AML-193 (cell line): ENCODE measurements at places on chromosomes 5 and 9.

DNA sequence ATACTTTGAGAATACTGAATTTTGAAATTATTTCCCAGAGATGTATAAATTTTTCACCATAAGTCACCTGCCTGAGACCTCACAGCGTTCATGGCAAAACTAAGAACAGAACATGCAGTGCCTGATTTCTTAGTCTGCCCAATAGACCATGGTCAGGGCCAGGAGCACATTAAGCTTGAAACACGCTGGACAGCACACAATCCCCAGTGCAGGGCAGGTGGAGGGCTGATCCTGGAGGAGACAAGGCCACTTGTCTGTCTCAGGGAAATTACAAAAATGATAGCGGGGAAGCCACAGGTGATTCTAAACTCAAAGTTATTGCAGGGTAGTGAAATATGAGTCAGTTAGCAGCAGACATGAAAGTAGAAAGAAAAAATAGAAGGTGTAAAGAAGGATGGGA lies 18.6 kb upstream of the ENC1 start:
- no peak for DNase-seq

GRCh38 chr5:41925555-41925951 lies 472 bp downstream of the FBXO4 start:
- DNase-seq, result no peak

DNA sequence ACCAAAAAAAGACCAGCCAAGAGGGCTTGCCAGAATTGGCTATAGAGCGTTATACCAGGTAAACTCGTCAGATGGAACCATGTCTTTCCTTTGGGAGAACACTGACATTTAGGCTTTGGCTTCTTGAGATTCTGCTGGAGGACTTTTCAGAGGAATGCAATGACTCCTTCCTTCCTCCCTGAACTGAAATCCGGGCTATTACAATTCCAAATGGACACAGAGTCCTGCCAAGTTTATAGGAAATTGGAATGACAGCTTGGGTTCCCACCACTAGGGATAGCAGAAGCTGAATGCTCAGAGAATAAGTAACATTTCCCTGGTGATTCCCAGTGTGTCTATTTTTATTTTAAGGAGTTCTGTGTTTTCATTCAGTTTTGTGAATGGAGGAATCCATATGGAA lies 143.0 kb downstream of the FGF1 start:
- DNase-seq, result no peak

- DNase-seq, result no peak
Measured at GRCh38 chr9:14618836-14619420, 74.3 kb downstream of the ZDHHC21 start.

GRCh38 chr9:121274851-121275250 lies 6.9 kb downstream of the GSN start:
- DNase-seq, result no peak

DNA sequence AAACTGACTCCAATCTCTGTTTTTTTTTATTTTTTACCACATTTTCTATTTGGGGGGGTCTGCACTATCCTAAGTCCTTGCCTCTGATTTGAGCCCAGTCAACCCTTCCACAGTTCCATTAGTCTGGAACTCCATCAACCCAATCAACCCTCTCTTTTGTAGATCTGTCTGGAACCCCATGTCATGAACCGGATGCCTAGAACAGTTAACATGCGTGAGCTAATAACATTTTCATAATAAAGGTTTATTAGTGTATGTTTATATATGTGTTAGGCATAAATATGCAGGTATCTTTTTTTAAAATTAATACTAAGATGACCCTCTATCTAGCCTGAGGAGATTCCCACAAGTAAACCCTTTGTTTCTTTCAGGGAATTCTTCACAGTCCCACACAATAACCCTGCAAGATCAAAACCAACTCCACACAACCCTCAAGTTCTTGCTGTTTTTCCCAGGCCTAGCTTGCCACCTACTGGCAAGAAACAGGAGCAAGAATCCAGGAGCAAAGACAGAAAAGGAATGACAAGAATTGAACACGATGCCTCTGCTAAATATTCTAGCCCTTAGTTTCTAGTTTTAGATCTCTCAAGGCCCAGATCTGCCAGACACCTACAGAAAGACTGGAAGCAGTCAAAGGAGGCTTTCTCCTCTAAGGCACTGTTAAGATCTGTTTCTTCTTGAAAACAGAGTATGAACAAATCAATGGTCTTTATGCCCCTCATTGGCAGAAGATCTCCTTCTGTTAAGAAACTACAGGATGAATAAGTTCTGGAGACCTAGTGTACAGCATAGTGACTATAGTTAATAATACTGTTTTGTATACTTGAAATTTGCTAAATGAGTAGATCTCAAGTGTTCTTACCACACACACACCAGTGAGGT lies 100.4 kb downstream of the TRIM36 start:
- DNase-seq, result peak; percentile 20

GRCh38 chr5:126954981-126955380 lies 75.4 kb downstream of the MARCHF3 start:
- DNase-seq, result no peak

- no peak for DNase-seq
Measured at GRCh38 chr9:36337002-36337401, 63.1 kb downstream of the RNF38 start.

- no peak for DNase-seq
Measured at GRCh38 chr5:61673007-61673735, 341.1 kb downstream of the ZSWIM6 start.

DNA sequence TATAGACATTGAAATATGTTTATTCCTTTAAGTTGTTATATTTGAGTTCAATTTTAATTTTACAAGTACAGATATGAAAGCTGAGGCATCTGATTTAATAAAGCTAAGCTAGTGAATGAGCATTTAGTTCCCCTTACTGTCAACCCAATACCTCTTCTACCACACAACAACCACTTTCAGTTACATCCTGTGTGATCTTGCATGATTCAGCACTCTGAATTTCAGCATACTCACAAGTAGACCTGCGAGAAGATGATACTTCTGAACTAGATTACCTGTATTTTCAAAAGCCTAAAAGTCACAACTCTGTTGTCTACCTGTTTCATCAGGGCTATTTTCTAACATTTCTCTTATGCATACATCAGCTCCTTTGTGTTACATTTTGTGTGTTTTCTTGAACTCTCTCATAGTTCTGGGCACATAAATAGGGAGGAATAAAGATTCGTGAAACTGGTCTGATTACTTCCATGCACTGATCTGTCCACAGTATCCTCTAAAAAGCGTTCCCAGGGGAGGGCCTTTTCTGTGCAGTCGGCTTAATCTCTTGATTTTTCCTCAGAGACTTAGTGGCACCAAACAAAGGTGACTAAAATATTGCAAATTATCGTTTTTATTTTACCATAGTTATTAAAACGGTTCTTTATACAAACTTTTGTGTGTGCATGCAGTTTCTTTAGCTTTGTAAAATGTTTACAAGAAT lies 2025.5 kb upstream of the NUDT12 start:
- DNase-seq, result no peak

DNA sequence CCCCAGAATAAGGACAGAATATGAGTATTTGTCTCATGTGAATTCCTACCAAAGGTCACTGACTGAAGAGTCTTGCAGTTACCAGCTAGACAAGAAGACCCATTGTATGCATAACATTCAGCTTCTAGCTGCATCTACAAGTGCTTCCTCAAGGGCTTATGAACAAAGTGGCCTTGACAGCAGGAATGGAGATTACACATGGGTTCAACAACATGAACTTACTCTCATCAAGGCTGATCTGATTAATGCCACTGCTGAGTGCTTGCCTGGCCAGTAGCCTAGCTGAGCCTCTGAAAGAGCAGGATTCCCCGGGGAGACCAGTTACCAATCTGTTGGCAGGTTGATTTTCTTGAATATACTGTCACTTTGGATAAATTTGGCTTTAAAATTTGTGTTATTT lies 76.7 kb upstream of the CHD1 start:
- DNase-seq, result no peak

DNA sequence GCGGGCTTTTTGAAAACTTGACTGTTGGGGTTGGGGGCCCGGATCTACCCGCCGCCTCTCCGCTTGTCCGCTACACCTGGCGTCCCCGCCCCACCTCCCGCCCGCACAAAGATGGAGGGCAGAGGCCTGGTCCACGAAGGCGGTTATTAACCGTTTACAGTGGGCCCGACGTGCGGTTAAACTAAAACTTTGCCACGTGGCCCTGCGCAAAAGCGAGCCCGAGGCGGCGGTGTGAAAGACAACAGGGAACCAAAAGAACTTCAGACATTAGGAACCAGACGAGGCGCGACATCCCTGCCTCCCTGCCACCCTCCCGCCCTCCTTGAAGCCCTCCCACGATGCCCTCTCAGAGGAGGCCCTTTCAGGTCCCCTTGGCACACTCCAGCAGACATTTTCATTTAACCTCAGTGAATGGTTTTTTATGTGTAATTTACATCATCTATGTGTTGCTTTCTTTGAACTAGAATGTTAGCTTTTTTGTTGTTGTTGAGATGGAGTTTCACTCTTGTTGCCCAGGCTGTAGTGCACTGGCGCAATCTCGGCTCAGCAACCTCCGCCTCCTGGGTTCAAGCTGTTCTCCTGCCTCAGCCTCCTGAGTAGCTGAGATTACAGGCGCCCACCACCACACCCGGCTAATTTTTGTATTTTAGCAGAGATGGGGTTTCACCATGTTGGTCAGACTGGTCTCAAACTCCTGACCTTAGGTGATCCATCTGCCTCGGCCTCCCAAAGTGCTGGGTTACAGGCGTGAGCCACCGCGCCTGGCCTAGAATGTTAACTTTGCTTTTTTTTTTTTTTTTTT lies 999 bp upstream of the HNRNPA0 start:
- DNase-seq, result peak; percentile 59

DNA sequence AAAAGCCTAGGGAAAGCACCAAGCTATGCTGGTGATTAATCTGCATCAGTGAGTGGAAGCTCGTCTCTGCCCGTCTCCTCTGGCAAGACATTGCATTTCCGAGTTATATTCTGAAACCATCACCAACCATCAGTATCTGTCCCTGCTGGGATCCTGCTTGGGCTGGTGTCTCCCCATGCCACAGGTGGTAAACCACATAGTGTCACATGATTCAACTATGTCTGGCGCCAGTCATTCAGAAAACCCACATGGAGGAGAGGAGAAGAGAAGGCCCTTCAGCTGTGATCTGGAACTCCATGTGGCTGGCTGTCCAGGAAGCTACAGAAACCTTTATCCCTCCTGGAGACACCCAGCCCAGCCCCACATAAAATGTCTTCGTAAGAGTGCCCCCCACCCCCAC lies 4.8 kb downstream of the IL9 start:
- DNase-seq, result no peak

- no peak for DNase-seq
Measured at GRCh38 chr9:88460587-88461332, 72.5 kb downstream of the SPIN1 start.

DNA sequence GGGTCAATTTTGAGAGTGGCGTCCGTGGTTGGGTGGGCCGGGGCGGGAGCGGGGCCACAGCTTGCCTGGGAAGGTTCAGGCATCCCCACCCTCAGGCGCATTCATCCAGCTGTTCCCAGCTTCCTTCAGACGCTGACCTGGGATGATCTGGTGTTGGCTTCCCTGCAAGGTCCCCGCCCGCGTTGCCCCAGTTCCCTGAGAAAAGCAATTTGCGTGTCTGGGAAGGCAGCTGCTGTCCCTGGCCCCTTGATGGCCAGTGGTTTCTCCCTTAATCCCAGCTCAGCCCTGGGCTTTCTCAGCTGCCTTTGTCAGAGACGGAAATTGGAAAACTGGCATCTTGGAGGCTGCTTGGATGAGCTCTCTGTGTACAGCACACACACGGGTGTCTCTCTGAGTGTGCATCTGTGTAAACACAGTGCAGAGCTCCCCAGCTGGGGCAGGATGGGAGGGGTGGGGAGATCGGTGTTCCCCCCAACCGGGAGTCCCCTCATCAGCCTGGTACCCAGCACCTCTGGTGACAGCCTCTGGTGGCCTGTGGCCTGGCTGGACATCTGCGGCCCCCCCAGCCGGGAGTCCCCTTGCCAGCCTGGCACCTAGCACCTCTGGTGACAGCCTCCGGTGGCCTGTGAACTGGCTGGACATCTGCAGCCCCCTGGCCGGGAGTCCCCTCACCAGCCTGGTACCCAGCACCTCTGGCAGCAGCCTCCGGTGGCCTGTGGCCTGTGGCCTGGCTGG lies 94.0 kb downstream of the COL5A1 start:
- DNase-seq, result no peak

- DNase-seq, result no peak
Measured at GRCh38 chr9:130518943-130519799, 60.2 kb upstream of the FUBP3 start.

DNA sequence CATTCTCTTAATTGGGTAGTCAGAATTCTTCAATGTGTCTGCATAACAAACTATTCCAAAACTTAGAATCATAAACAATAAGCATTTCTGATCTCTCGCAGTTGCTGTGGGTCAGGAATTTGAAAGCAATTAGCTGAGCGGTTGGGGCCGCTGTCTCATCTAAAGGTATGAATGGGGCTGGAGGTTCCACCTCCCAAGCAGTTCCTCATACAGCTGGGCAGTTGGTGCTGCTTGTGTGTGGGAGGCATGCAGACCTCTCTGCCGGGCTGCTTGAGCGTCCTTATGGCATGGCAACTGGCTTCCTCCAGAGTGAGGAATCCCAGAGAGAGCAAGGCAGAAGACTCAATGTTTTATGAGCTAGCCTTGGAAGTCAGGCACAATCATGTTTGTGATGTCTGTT lies 30.2 kb upstream of the SEMA4D start:
- no peak for DNase-seq

GRCh38 chr5:111278858-111279504 lies 54.8 kb downstream of the CAMK4 start:
- peak; percentile 25 for DNase-seq

DNA sequence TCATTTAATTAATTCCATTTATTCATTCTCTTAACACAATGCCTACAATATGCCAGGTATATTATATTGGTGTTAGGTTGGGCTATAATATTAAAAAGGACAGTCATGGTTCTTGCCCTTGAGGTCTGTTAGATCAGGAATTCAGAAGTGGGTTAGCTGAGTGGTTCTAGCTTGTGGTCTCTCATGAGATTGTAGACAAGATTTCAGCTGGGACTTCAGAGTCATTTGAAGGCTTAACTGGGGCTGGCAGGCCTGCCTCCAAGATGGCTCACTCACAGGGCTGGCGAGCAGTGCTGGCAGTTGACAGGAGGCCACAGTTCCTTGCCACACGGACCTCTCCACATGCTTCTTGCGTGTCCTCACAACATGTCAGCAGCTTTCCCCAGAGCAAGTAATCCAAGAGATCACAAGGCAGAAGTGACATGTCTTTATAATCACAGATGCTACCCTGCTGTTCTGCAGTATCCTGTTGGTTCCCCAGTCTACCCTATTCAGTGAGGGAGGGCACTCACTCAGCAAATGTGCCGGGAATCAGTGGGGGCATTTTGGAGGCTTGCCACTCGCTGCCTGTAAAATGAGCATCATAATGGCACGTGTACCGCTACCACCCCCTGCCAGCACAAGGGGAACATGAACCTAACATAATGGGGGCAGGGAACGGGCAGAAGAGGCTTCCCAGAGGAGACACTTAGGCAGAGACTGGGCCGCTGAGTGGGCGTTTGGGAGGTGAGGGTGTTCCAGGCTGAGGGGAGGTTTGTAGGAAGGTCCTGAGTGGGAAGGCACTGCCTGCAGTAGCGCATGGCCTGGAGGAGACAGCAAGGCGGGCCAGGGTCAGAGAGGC lies 70.0 kb downstream of the EXOSC2 start:
- no peak for DNase-seq

GRCh38 chr5:172678902-172679301 lies 37.8 kb downstream of the NEURL1B start:
- DNase-seq, result no peak

- no peak for DNase-seq
Measured at GRCh38 chr5:91797576-91797975, 414.5 kb upstream of the ARRDC3 start.

- no peak for DNase-seq
Measured at GRCh38 chr5:66891184-66891925, 295.2 kb downstream of the MAST4 start.
